ENCODE measurements at places on chromosomes 5 and 9.

DNA sequence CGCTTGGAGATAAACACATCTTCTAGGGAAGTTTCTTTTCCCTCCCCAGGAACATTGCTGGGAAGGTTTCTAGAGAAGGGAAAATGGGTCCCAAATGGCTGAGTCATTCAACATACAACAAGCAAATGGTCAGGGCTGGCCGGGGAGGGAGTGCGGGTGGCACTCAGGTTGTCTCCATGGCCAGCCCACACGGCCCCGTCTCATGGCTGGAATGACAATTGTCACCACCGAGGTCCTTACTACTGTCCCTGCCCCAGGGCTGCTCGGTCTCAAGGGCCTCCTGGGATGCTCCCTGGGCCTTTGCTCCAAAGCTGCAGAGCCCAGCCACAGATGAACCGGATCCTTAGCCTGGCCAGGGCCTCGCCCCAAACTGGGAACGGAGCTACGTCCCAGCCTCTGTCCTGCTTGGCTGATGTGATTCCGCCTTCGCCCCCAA, 121.9 kb downstream of the FGF18 start:
- no peak for DNase-seq

- DNase-seq: no peak
These were observed 137.6 kb downstream of the OLFM1 start for GRCh38 chr9:135224921-135225541.

DNA sequence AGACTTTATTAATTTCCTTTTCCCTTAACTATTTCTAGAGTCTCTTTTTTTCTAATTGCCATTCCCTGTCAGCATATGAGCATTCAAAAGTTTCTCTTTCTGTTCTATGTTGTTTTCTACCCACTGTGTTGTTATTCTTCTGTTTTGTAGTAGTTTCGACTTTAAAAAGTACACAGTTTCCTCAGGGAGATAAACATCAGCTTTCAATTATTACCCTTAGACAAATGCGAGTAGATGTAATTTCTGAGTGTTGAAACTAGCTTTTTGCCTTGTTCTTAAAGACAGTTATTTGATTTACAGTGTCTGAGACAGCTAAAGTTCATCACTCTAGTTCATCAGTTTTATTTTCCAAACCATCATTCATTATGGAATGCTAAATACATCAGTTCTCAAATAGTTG, 19.5 kb downstream of the MTREX start:
- DNase-seq: no peak

DNA sequence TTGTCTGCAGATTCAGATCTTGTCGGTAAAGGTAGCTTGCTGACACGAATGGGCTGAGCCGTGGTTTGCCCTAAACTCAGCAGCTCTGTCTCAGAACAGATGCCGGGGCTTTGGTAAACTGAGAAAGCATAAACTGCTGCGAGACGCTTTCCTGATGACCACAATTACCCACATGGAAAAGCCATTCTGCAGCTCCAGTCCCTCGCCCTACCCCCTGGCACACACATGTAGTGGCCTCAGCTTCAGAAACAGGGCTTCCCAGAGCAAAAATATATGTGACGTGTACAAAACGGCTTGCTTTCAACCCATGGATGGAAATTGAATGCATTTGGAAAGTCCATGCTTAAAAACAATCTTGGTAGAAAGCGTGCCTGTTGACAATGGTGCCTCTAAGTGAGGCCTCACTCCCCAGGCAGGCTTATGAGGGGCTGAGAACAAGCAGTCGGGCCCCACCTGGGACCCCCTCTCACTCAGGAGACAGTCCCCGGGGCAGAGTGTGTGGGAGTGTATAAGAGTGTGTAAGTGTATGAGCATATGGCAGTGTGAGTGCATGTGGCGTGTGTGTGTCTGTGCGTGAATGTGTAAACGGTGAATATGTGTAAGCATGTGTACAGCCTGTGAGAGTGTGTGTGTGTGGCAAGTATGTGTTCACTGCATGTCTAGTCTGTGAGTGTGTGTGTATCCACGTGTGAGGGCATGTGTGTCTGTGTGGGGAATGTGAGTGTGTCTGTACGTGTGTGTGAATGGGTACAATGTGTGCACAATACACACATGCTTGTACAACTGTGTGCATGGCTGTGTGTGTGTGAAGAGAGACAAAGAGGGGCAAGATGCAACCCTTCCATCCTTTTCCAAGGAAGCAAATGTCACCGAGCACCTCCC, 88.2 kb upstream of the SMIM23 start:
- no peak for DNase-seq

DNA sequence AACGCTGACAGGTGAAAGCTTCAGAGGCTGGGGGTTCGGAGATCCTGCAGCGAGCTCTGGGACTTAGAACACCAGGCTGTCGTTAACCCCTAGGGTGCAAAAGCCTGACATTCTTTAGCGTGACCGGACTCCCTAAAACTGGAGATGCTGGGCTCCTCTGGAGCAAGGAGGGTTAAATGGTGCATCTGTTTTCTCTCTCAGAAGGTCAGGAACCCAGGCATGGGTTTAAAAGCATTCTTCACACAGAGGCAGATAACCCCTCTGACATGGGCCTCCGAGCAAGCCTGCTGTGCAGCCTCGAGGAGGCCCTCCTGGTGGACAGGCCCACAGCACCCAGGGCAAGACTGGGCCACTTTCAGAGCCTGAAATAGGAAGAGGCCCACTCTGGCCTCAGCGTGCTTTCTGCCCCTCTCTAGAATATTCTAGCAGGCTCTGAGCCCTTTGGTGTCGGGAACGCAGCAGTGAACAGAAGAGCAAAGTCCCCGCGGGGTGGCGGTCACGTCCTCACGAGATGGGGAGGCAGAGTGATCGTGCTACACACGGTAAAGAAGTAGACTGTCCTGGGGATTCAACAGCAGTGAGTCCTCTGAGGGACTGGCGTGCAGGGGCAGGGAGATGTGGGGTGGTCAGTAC, 124.8 kb downstream of the COL23A1 start:
- DNase-seq: no peak

GRCh38 chr9:92728831-92729734, 35.5 kb downstream of the BICD2 start:
- no peak for DNase-seq

GRCh38 chr9:69089082-69089481, 53.5 kb downstream of the FXN start:
- no peak for DNase-seq

- no peak for DNase-seq
These were observed 13.9 kb downstream of the NR2F1 start for GRCh38 chr5:93596676-93597490.

- no peak for DNase-seq
These were observed 24.0 kb upstream of the TNIP1 start for GRCh38 chr5:151104795-151105194.

DNA sequence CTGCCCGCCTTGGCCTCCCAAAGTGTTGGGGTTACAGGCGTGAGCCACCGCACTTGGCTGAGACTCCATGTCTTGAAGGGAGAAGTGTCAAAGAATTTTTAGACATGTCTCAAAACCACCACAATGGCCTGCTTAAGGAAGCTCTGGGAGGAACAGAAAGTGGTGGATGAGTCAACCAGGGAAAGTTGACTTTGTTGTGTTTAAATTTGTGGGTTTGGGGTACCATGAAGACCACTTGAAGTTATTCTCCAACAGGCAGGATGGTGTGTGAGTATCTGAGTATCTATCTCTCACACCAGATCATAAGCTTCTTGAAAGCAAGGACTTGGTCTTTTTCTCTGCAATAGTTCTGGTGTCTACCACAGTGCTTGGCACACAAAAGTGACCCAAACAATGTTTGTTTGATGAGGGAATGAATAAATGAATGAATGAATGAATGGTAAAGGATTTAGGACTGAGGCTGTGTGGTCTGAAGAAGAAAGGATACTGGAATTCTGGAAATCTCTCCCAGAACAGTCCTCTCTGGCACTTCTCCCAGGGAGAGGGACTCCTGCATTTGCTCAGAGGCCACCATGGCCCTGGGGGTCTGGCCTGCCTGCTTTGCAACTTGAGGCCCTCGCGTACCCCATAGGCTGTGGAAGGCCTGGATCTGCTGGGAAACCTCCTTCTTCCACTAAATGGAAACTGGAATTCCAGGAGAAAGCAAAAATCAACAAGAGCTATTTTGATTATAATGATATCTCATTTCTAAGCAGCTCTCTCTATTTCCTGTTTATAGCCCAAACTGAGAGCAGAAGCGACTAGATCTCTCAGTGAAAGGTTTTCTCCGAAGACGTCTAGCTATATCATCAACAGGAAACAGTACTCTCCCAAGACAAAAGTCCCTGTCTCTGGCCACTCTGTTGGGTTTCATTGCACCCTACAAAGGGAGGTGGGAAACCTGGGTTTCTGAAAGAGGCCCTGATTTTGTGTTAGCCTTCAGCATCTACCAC, 187.9 kb downstream of the PALM2AKAP2 start:
- peak; percentile 28 for DNase-seq

GRCh38 chr5:9713959-9714586, 83.9 kb upstream of the TAS2R1 start:
- no peak for DNase-seq

DNA sequence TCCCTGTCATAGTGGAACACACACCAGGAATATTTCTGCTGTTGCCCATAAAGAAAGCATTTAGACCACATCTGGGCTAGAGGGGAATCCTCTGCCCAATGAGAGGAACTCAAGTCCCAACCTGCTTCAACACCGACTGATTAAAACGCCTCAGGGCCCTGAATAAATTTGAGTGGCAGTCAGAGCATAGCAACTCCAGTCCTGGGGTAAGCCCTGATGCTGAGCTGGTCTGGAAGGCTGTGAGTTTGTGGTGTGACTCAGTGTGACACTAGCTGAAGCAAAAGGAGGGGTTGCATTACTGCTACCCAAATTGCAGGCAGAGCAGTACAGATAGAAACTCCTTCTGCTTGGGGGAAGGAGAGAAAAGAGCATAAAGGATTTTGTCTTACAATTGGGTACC, 148.3 kb downstream of the PRDM9 start:
- no peak for DNase-seq

DNA sequence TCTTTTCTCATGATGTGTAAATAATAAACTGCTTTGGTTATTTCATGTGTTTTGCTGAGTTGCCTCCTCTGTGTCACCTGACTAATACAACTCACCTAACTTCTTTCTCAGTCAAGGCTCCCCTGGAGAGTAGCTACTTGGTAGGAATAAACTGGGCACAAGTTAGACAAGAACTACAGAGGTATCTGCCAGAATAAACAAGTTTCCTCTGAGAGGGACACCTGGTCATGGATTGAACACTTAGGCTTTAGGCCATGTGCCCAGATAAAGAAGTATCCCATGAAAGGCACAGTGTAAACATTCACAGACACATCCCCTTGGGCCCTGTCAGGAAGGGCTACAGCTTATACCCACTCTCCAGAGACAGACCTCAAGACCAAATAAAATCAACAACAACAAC, 532.5 kb downstream of the KIF4B start:
- DNase-seq: no peak

DNA sequence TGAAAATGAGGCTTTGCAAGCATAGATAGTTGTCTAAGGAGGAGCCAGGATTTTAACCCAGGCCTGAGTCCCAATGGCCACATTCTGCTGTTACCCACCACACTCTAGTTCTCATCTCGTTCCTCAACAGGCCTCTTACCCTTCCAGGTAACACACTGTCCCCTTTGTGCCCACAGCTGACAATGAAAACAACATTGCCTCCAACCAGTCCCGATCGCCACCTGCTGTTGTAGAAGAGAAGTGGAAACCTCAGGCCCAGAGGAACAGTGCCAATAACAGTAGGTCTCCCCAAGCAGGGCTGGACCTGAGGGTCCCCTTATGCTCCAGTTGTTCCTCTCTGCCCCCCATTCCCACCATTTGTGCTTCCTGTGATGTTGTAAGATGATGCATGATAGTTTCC, 30.4 kb downstream of the AMBP start:
- DNase-seq: no peak

- no peak for DNase-seq
These were observed 176.2 kb downstream of the DENND1A start for GRCh38 chr9:123753669-123754258.
